NCI-H524 treated with DMSO at 0.1 percent for 48 hours (cell line): ENCODE measurements at places on chromosomes 2 and 18.

DNA sequence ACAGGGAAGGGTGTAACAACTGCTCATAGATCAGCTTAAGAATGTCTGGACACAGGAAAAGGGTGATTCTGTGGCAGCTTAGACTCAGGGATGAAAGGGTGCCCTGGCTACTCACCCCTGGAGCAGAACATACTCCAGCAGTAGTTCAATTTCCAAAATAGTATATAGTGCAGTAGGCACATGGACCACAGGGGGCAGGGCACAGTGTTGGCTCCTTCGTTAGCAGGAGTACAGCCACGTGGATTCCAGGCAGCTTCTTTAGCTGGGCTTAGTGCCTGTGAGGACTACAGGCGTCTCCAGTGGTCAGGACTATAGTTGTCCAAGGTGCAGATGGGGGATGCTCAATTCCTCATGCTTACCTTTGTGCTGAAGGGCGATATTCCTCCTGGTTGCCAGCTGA lies 277.5 kb upstream of the DDX18 start:
- no peak for DNase-seq

- no peak for DNase-seq
These were observed 464.3 kb upstream of the ID2 start for GRCh38 chr2:8217468-8218030.

GRCh38 chr18:12053289-12053688 lies 40.4 kb upstream of the ANKRD62 start:
- no peak for DNase-seq

DNA sequence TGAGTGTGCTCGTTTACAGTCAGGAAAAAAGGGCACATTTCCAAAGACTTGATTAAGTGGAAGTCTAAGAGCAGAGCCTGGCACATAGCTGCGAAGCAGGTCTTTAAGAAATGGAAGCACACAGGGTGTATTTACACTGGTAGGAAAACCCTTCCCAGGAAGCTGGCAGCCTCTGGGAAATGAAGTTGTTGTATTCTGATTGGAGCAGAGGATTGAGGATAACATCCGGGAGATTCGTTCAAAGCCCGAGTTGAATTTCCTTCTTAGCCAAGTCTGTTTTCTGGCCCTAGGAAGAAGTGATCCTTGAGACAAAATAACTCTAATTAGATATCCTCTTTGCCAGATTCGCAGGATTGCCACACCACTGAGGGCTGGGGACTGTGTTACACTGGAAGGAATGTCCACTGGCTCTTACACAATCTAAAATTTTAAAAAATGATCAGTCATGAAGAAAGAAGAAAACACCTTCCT lies 75.9 kb downstream of the ITGB1BP1 start:
- no peak for DNase-seq
